ENCODE measurements at places on chromosomes 7 and 10. TPM values are rescaled to one million over a fixed set of nuclear protein-coding genes. Genes with fewer than 3 reads are reported as not detected.

Gene PIK3CG
- not detected for total RNA-seq

Gene EPO
- total RNA-seq, result not detected

Gene CACNB2
- not detected for total RNA-seq

Gene CCDC126
- total RNA-seq, result 11.4 TPM

Gene ATRNL1
- 26.1 TPM for total RNA-seq

Gene FOXP2
- total RNA-seq, result 1.1 TPM

Gene GNG11
- total RNA-seq, result 16.4 TPM

Gene MKX
- total RNA-seq, result 3.0 TPM

Gene GLRX3
- 55.4 TPM for total RNA-seq

Gene AMZ1
- total RNA-seq, result 2.7 TPM

Gene HTR5A
- total RNA-seq, result not detected

Gene C10orf90
- not detected for total RNA-seq

Gene MLXIPL
- not detected for total RNA-seq

Gene HOXA1
- total RNA-seq, result 5.1 TPM

Gene MYH16
- 1.1 TPM for total RNA-seq

Gene VGF
- 0.89 TPM for total RNA-seq

Gene EFCAB10
- not detected for total RNA-seq

Gene HECW1
- 0.38 TPM for total RNA-seq

Gene KLLN
- total RNA-seq, result 0.13 TPM

Gene TEX47
- total RNA-seq, result not detected

Gene NUTM2E
- not detected for total RNA-seq

Gene GNGT1
- not detected for total RNA-seq

Gene DOCK1
- 38.3 TPM for total RNA-seq

Gene UCMA
- not detected for total RNA-seq

Gene SPDYE2B
- total RNA-seq, result not detected

Gene VPS37D
- 8.5 TPM for total RNA-seq

Gene LZTS2
- total RNA-seq, result 150 TPM

Gene EBLN1
- total RNA-seq, result not detected

Gene SLC18A3
- total RNA-seq, result 0.13 TPM

Gene FAM221A
- 3.3 TPM for total RNA-seq

Gene CALY
- not detected for total RNA-seq

Gene TCERG1L
- total RNA-seq, result not detected

Measured in mesangial cell (primary cell).